ENCODE measurements at places on chromosomes 7 and 10.

DNA sequence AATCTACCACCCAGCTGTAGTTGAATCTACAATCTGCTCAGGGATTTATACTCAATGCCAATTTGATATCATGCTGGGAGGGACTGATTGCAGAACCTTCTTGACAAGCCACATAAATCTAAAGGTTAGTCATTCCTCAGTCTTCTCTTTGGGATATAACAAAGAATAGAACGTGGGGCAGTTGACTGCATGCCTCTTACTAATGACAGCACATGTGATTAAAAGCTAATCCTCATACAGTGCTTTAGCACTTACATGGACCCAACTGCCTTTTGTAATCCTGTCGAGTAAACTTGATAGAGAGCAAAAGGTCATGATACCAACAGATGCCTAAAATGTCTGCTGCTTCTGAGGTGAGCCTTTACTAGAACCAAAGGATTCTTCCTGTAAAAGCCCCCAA is 12.3 kb downstream of the KLHL7 start:
- DNase-seq, result no peak

DNA sequence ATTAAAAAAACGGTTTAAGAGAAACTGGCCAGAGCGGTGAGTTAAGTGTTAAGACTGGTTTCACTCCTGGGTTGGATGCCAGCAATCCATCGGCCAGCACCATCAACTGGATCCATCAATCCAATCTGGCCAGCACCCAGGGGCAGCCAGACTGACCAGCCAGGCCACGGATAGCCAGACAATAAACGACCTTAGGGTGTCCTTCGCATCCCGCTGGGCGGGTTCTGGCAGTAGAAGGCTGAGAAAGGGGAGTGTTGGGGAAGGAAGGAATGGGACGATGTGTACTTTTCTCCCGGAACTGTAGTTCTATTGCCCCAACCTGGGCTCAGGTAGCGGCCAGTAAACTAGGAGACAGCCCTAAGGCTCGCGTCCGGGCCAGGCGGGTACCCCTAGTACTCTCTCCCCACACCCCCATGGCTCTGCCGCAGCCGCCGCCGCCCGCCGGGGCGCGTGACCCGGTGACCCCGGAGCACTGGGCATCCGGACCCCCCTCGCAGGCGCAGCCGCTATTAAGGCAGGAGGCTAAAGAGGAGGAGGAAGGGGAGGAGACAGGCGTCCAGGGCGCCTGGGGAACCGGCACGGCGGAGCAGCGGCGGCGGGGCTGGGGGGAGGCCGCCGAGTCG is at the start of gene CASD1:
TSS of gene CASD1 (plus strand) at position 546 of the 623 bp plus-strand sequence. CDS start 276 bp downstream, outside the sequence.
- peak; percentile 8 for DNase-seq

GRCh38 chr7:64951250-64951848 is 39.5 kb downstream of the ZNF117 start:
- peak; percentile 15 for DNase-seq

DNA sequence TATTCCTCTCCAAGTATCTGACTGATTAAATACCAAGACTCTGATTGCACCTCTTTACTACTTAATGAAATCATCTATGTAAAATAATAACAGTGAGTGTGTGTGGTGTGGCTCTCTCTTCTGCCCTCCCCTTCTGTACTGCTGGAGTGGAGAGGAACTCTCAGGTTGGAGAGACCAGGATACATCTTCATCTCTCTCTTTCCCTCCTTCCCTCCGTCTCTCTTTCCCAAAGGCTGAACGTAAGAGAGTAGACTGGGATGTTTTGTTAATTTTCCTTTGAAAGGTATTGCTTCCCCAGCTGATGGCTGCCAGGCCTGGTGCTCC is 272 bp upstream of the GJC3 start:
- DNase-seq, result no peak

DNA sequence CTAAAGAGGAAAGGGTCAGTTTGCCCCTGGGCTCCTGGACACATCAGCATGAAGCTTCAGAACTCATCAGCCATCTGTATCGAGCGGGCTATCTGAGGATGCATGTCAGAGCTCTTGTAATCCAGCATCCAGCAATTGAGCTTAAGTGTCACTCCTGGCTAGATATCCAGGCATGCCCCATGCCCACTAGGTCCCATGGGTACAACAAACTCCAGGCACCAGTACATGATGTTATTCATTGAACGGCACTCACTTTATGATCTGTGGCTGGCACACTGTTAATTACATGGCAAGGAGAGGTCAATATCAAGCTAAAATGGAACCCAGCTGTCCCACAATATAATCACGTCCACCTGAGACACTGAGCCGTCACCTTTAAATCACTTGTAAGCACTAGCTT is 274.2 kb downstream of the ELMO1 start:
- DNase-seq, result no peak

DNA sequence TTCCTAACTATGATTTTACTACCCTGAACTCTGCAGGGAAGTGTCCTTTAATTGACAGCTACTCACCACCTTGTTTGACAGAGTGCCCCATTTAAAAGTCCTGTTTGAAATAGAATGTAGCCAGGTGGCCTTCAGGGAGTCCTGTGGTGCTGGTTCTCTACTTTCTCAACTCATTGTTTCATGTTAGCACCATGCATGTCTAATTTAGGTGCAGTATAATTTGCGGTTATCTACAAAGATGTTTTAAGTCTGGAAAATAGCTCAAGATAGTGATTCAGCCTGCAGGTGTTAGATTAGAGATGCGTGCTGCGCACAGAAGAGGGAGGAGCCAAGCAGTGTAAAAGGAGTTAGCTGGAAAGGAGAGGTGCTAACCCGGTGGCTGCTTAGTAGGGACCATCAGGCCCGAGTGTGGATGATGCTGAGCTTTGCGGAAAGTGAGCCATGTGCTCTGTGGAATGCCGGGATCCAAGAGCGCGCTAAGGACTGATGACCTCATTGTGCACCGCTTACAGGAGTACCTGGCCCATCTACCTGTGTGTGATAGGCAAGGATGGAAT is 1.2 kb downstream of the CCM2 start:
- no peak for DNase-seq

DNA sequence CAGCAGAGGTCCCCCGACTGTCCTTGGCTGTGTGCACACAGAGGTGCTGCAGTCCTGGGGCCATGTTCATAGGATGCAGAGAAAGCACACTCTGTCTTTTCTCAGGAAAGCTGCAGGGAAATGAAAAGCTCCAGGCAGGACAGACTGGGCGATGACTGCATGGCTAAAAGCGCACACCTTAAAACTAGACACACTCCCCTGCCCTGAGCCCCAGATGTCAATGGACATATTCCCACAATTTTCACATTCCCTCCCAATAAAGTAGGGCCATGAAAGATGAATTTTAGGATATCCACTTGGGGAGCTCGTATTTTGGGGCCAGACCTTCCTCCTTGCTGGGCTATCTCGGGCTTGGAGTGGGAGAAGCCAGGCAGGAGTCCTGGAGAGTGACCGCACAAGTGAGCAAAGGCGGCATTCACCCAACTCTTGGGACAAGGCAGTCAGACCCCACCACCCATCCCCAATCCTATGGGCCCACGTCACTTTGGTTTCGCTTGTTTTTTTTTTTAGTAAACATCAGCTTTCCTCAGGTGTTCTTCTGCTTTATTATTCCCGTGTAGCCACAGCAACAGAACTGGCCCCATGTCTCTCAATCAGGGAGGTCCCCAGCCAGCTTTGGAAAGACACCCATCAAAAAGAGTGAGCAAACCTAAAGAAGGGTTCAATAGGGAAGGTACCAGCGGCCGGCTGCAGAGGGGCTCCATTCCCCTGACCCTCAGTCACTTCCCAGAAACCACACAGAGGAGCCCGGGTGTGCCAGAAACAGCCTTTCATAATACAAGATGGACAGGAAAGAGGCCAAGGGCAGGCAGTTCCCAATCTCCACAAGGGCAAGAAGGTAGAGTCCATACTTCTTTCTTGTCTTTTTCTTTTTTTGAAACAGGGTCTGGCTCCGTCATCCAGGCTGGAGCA is 12.7 kb downstream of the GPRIN2 start:
- DNase-seq, result no peak

DNA sequence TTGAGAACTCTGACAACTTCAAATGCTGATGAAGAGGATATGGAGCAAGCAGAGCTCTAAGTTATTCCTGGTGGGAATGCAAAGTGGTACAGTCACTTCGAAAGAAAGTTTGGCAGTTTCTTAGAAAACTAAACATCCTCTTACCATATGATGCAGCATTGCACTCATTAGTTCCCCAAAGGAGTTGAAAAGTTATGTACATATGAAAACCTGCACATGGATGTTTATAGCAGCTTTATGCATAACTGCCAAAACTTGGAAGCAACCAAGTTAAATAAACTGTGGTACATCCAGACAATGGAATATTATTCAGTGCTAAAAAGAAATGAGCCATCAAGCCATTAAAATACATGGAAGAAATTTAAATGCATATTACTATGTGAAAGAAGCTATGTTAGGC is 779.3 kb upstream of the COBL start:
- DNase-seq, result no peak

DNA sequence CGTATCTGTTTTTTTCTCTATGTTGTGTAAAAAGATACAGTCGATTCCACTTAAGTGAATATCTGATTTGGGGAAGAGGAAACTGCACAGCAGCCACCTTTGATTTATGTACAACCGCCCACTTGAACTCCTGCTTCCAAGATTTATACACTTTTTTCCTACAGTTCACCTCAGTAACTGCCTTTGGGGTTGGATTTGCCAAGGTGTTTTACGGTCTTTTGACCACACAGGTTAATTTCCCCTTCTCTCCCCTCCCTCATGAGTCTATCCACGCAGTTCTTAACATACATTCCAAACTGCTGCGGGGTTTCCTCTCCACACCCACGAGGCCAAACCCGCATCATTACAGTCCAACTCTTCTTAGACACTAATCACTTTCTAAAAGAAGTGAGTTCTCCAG is 277.0 kb downstream of the USP6NL start:
- DNase-seq, result no peak

- no peak for DNase-seq
Observed at GRCh38 chr10:125015356-125015944, 73.5 kb downstream of the ZRANB1 start.

GRCh38 chr10:75236178-75236825 is 545 bp upstream of the COMTD1 start:
- no peak for DNase-seq

DNA sequence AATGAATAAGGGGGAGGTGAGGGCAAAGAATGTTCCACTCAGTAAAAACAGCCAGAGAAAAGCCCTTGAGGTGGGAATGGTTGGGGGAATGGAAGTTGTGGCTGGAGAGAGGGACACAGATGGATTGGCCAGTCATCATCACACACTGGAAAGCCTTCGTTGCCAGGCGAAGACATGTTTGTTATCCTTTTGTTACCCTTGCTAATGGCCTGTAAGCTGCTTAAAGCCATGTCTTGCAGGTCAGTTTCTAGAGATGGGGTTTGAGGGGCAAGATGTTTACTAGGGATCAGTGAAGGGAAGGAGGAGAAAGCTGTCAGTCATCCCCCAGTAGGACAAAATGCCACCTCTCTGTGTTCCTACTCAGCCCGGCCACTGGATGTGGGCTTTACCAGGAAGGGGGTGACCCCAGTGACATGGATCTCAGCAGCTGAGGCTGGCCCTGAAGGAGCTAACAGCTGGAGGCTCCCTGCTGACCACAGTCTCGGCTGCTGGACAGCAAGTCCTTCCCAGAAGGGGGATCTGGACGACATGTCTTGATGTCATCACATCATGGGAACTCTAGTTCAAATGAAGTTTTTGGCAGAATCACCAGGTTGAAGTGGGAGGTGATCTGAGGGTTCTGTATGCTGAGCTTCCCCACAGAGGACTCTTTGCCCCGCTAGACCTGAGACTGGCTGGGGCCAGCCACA is 66.2 kb downstream of the TBXAS1 start:
- no peak for DNase-seq

DNA sequence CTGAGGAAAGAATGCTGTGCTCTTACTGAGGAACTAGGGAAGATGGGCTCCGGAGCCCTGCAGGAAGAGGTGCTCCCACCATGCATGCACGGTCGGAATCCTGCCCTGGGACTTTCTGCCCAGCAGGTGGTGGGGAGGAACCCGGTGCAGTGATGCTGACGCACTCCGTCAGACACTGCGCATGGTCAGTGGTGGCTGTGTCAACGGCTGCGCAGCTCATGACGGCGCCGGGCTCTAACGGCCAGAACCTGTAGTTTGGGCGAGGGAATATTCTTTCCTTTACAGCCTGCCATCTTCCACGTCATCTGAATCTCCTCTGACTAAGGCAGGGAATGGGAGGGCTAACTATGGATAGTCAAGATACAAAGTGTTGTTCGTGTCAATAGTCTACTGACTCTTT is 189.2 kb upstream of the MGMT start:
- DNase-seq, result no peak

GRCh38 chr10:49628599-49628998 is 14.8 kb downstream of the CHAT start:
- DNase-seq, result no peak

DNA sequence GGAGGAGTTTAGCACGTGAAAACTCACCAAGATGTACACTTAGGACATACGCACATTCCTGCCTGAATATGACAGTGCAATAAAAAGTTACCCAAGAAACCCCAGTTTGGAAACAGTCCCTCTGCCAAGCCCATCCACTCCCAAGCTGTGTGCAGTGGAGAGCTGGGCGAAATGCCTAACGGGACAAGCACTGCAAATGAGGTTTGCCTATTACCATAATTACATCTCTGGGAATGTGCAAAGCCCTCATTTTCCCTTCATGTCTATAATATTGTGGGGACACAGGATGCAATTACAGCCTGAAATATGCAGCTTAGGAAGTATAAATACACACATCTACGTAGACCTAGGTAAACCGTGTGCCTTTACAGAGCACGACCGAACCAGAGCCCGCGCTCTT is 117.5 kb downstream of the PLXNA4 start:
- DNase-seq, result no peak

- DNase-seq, result no peak
Observed at GRCh38 chr10:61882621-61883370, 18.7 kb upstream of the ARID5B start.

GRCh38 chr7:128939075-128939860 is 1.5 kb downstream of the IRF5 start:
- DNase-seq, result no peak

GRCh38 chr10:130038019-130038555 is 72.5 kb downstream of the C10orf143 start:
- no peak for DNase-seq

DNA sequence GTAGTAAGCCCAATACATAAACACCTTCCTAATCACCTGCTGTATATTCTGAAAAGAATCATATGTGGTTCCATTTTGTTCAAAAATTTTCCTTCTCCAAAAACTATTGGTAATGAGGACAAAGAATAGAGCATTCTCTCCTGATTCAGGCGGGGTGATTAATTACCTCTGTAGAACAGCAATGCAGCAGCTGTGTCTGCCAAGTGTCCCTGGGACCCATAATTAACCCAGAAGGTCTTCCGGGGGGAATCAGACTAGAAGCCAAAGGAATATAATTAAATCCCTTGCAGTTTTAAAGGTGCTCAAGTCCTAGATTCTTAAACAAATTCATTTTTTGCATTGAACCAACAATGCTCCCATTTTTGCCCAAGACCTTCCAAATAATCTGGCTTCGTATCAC is 60.3 kb upstream of the ABLIM1 start:
- DNase-seq, result no peak

- DNase-seq, result no peak
Observed at GRCh38 chr7:99493823-99494222, 6.3 kb downstream of the ZNF394 start.

- no peak for DNase-seq
Observed at GRCh38 chr10:56288403-56288802, 72.7 kb downstream of the ZWINT start.

Data from GM04504 (cell line).